ENCODE measurements at places on chromosomes 4 and X.

GRCh38 chr4:8255698-8256441 lies 13.7 kb upstream of the HTRA3 start:
- DNase-seq: no peak

GRCh38 chrX:48540028-48540375 lies 488 bp downstream of the TBC1D25 start:
- DNase-seq: peak; percentile 44

DNA sequence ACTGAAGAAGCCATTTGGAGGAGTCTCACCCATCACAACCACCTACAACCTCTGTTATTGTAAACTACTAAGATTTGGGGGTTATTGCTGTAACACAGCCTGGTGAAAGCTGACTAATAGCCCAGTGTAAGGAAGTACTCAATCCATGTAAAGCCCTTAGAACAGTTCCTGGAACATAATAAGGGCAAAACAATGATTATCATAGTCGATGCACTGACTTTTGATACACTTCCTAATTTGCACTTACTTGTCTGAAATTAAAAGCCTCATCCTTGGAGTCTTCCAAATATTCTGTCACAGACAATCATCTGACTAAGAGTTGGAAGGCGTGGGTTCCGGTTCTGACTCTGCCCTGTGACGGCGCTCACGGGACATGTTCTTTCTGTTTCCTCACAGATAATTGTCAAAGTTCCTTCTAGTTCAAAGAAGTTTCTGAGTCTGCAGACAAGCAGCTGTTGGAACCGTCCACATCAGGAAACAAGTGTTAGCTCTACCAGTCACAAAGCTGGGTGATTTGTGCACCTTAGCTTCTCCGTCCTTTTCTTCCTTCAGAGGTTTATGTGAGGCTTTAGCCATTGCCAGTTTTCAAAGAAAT lies 33.4 kb upstream of the RASGEF1B start:
- peak; percentile 39 for DNase-seq

- DNase-seq: no peak
These were observed 274.3 kb upstream of the IL1RAPL1 start for GRCh38 chrX:28312965-28313364.

GRCh38 chrX:40147971-40148370 lies 50.2 kb upstream of the BCOR start:
- no peak for DNase-seq

DNA sequence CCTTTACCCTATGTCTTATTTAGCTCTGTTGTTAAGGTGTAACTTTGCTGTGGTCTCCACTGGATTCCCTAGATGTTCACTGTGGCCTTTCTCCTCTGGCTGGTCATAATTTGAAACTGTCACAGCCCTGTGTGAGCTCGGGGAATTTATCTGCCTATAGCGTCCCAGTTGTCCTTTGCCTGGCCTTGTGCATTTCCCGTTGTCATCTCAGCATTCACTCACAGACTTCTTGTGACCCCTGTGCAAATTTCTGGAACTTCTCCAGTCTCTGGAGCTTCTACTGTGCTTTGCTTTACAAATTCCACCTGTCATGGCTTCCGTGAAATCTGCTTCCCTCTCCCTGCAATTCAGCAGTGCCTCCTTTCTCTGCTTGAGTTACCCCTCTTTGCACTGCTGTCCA lies 106.7 kb downstream of the WWC2 start:
- DNase-seq: no peak

DNA sequence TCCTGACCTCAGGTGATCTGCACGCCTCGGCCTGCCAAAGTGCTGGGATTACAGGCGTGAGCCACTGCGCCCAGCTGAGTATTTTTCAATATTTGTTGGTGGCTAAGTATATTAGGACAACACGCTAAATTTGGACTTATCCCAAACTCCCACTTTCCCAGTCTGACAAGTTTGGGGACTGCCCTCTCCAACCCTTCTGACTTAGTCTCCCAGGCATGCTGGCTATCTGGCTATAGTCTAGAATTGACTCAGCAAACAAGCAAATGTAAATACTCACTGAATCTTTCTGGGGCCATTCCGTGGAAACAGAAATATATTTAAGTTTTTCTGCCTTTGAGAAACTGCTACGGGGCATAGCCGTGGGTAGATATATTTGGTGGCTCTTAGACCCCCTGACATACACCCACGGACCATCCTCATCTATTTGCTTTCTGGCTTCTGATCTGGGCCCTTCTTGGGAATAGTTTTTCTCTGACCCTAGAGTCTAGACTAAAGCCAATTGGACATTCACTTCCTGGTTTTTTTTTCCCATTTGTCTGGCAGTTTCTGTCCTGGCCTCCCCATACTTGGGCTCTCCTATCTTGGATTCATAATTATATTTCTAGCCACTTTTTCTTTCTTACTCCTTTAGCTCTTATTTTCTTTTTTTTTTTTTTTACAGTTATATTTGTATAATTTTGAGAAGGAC lies 11.3 kb upstream of the DOCK11 start:
- DNase-seq: no peak
